Effector CD4-positive, alpha-beta T cell (primary cell): ENCODE measurements at places on chromosomes 11 and 22.

GRCh38 chr11:16807306-16807705 lies 68.9 kb downstream of the C11orf58 start:
- DNase-seq: no peak

DNA sequence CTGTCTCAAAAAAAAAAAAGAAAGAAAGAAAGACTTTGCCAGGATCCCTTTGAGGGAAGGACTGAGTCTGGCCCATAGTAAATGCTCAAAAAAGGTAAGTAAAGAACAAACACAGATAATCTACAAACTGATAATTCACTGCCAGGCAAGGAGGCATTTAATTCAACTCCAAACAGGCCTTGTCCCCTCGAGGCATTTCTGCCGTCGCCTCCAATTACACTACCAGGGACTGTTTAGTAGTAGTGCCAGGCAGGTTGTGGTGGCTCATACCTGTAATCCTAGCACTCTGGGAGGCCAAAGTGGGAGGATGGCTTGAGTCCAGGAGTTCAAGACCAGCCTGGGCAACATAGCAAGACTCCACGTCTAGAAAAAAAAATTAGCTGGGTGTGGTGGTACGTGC lies 43.7 kb downstream of the PC start:
- DNase-seq: no peak

GRCh38 chr11:20605602-20606091 lies 6.2 kb downstream of the SLC6A5 start:
- DNase-seq: no peak

DNA sequence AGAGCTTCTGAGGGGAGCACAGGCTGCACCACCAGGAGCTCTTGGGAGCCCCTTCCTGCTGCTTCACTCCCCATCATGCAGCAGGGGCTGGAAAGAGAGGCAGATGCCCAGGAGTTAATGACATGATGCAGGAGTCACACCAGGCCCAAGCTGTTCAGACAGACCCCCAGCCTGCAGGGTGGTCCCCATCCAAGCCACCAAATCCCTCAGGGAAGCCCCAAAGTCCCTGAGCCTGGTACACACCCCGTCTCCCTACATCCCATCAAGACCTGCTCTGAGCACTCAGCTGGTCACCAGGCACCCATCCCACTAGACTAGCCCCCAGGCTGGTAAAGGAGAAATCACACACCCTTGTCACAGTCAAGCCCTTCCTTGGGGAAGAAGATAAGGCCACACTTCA lies 11.3 kb downstream of the CYB561A3 start:
- DNase-seq: no peak

DNA sequence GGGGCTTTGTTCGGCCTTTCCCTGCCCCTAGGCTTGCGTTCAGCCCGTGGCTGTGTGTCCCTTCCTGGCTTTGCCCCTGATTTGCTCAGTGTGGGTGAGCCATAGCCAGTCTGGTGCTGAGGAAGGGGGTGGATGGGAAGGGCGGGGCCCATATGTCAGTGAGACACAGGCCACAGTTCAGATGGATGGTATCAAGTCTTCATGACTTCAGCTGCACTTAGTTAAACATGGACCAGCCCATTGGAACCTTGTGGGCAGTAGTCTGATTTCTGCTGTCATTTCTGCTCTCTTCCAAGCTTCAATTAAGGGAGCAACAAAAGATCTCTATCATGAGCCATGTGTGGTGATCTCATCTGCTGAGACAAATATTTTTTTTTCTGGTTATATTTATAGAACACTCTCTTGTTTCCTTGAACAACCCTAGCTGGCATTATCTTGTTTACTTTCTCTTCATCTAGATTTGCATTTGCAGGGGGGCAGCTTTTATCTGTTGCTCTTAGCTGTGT lies 21.6 kb upstream of the PEX26 start:
- no peak for DNase-seq

DNA sequence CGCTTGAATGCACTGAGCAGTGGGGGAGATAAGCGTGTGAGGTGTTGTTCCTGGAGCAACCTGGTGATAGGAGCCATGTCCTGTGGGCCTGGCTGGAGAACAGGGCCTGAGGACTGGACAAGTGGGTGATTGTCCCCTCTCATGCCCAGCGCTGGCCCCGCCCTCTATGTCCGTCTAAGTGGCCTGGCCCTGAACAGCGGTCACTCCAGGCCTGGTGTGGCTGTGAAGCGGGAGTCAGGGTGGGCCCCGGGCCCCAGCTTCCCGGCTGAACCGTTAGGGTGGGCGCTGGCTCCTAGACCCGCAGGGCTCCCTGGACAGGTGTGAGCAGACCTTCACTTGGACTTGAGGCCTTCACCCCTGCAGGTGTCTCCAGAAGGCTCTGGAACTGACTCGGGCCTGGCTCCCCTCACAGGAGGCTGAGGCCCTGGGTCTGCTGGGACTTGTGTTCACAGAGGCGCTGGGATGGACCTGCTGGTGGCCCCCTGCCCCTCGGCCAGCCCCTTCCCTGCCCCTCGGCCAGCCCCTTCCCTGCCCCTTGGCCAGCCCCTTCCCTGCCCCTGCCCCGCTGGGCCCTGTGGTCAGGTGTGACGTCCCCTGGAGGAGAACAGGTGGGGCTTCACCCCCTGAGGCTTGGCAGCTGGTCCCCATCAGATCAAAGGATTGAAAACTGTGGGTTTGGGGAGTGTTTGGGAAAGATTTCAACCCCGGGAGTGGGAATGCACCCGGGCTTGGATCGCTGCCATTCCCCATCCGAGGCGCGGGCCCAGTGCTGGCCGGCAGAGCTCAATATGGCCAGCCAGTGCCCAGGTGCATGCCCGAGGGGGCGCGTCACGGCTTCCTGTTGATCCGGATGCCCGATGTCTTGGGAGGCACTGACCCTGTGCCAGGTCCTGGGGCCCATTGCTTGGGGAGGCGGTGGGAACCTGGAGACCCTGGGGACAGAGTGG lies 3.2 kb upstream of the MUC6 start:
- no peak for DNase-seq

DNA sequence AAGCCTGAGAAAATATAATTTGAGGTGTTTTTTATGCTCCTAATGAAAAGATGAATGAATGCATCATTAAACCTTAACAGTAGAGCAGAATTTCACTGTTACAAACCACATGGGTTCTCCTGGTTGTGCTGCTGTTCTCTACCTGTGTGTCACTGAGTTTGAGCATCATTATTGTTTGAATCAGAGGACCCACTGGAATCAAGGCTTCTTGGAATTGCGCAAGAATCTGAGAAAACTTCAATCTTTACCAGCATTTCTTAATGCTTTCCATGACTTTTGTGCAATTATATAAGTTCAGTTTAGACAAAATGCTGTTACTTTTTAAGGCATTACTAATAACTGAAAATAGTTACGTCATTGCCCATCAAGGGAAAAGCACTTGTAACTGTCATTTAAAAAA lies 18.8 kb upstream of the RBX1 start:
- DNase-seq: no peak

DNA sequence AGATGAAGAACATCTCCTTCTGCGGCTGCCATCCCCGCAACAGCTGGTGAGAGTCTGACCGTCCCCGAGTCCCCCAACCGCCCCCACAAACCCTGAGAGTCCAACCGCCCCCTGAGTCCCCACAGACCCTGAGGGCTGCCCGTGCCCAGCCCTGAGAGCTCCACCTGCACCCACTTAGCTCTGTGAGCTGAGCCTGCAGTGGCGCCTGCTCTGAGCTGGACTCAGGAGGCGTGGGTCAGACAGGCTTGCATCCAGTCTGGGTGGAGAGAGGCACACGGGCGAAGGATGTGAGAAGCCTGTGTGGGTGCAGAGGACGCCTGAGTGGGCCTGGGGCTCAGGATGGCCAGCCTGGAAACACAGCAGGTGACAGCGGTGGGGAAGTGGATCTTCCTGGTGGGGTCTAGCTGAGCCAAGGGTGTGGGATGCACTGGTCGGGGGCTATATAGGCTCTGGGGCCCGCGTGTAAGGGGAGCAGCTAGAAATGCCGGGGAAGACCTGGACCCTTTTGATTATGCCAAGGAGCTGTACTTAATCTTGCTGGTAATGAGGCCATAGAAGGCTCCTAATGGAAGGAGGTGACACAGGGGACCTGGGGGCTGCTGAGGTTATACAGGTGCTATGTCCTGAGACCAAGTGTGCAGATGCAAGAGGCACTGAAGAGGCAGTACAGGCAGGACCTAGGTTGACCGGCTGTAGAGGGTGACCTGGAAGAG lies 6.5 kb downstream of the MAPK8IP2 start:
- DNase-seq: no peak

GRCh38 chr11:132982772-132983640 lies 549.3 kb downstream of the OPCML start:
- no peak for DNase-seq

GRCh38 chr11:2779981-2780849 lies 80.4 kb upstream of the KCNQ1OT1 start:
- peak; percentile 1 for DNase-seq

- no peak for DNase-seq
These were observed 141.2 kb downstream of the RBFOX2 start for GRCh38 chr22:35887296-35887875.

DNA sequence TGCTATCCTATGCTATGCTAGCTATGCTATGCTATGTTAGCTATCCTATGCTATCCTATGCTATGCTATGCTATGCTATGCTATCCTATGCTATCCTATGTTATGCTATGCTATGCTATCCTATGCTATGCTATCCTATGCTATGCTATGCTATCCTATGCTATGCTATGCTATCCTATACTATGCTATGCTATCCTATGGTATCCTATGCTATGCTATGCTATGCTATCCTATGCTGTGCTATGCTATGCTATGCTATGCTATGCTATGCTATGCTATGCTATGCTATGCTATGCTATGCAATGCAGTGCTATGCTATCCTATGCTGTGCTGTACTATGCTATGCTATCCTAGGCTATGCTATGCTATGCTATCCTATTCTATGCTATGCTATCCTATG lies 8.6 kb upstream of the MS4A1 start:
- DNase-seq: no peak

GRCh38 chr11:57974848-57975601 lies 48.7 kb upstream of the OR9Q1 start:
- no peak for DNase-seq

GRCh38 chr11:1399386-1400316 lies 9.9 kb downstream of the BRSK2 start:
- DNase-seq: no peak

DNA sequence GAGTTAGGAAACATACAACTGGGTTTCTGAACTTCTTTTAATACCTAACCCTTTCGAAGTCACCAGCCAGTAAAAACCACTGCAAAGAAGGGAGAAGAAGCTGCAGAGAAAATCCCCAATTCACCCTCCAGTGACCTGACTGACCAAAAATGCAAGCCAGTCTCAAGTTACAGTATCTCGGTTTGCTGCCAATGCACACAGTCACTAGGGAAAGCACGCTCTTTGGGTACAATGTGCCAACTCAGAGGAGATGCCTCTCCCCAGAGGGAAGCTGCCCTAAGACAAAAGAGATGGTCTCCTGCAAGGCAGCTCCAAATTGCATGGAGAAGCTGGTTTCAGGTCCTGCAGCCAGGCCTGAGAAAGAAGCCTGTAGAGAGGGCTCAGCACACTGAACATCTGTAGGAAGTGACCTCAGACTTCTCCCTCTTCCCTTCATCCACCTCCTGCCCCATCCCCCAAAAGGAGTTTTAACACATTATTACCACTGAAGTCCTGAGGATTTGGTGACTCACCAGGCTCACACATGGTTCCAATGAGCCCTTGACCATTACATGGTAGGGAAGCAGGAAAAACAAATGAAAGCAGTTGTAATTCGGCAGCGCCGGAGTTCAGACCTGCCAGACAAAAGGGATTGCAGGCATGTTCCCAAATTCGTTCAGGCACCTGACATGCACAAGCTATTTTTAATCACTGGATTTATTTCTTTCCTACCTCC lies 90.1 kb downstream of the ETS1 start:
- DNase-seq: no peak

DNA sequence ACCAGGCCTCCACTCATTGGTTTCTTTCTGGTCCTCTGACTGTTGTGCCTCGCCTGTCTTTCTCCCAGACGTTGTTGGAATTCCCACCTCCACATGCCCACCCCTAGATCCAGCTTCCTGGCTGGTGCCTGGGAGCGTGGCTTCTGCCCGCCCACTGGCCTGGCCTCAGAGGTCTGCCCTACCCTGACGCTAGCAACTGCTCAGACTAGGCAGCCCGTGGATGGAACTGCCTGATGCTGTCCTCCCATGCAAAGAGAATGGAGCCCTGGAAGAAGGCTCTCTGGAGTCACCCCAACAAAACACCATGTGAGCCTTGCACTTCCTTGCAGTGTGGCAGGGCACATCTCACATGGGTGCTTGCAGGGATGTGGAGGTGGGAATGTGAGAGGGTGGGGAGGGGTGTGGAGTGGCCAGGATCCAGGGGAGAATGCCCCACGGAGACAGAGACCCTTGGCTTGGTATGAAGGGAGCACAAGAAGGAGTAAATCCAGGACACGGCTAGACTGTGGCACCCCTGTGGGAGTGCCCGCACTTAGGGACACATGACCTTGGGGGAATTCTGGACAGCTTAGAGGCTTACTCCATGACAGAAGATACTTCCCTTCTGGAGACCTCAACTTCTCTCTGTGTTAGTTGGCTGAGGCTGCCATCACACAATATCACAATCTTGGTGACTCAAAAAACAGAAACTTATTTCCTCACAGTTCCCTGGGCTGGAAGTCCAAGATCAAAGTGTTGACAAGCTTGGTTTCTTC lies 22.5 kb upstream of the ADA2 start:
- no peak for DNase-seq

DNA sequence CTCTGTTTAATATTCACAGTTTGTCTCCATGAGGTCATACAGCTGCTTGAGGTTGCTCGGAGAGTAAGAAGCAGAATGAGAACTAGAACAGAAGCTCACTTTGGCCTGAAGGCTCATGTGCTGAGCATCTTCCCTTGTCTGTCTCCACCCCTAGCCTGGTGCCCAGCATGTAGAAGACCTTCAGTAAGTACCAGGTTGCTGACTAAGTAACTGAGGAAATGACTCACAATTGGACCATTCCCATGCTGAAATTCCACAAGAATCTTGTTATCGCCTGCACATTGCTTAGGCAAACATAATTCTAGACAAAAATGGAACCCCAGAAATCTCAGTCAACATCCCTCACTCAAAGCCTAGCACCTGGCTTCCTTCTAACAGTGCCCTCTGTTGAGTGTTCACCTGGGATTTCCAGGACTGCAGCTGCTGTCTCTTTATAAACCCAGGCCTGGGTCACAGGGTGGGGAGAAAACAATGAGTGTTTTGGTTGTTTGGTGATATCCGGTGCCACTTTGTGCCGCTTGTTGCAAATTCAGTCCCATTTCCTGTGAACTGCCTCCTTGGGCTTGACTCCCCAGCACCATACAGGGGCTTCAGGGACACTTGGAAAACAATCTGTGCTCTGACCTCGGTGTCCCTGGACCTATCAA lies 406.8 kb downstream of the ETS1 start:
- no peak for DNase-seq
